Sigmoid colon (tissue), 7 donors: ENCODE measurements at places on chromosomes 16 and 17. TPM values are rescaled to one million over a fixed set of nuclear protein-coding genes. Genes with fewer than 3 reads are reported as not detected.

GRCh38 chr17:73042809-73043685, 49.4 kb downstream of the SLC39A11 start:
- no peak for DNase-seq
- no peaks in the 10 kb centered on the region for H3K27me3 ChIP-seq
- peaks cover 20% of the 10 kb centered on the region for H3K4me1 ChIP-seq
- H3K4me3 ChIP-seq, result no peak overlapping the region
- H3K36me3 ChIP-seq, result no peaks in the 10 kb centered on the region

DNA sequence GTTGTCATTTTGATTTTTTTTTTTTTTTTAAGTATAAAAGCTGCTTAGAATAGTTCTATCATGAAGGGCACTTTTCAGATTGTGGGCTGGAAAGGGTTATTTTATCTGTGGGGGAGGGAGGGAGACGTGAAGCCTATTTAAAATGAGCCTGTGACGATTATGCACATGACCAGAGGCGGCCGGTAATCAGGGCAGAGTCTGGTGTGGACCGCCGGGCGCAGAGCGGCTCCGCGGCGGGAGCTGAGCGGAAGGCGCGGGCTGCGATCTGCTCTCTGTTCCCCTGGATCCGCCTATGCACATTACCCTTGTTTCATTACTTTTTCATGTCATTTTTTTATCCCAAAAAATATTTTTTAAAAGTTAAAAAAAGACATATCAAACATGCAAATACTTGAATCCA, 23.5 kb downstream of the TMC6 start:
- peaks cover 60% of the 10 kb centered on the region for H3K36me3 ChIP-seq
- H3K27me3 ChIP-seq, result no peaks in the 10 kb centered on the region
- DNase-seq, result peak; percentile 18
- no peak overlapping the region for H3K27ac ChIP-seq
- no peak overlapping the region for H3K4me3 ChIP-seq
- H3K4me1 ChIP-seq, result no peaks in the 10 kb centered on the region

- H3K4me1 ChIP-seq, result no peaks in the 10 kb centered on the region
- H3K27me3 ChIP-seq, result no peaks in the 10 kb centered on the region
- no peak overlapping the region for H3K27ac ChIP-seq
- no peak overlapping the region for H3K4me3 ChIP-seq
Measured at GRCh38 chr17:54404259-54404658, 496.4 kb upstream of the TOM1L1 start.

GRCh38 chr16:15644267-15644961, 1.5 kb upstream of the MARF1 start:
- H3K4me3 ChIP-seq, result no peak overlapping the region
- peak overlapping the region; percentile 100 for H3K27ac ChIP-seq
- no peaks in the 10 kb centered on the region for H3K36me3 ChIP-seq

CLEC3A gene
- not detected for total RNA-seq
